ENCODE measurements at places on chromosomes 6 and 20. TPM values are rescaled to one million over a fixed set of nuclear protein-coding genes. Genes with fewer than 3 reads are reported as not detected.

The LKAAEAR1 gene
- total RNA-seq: not detected

The CCN5 gene
- total RNA-seq: 3.0 TPM

The DOK5 gene
- total RNA-seq: 55.3 TPM

The ZC2HC1B gene
- total RNA-seq: not detected

The GPX5 gene
- not detected for total RNA-seq

The POLR3F gene
- total RNA-seq: 12.1 TPM

The GABRR1 gene
- not detected for total RNA-seq

The SPDEF gene
- total RNA-seq: not detected

The KCNK5 gene
- 0.03 TPM for total RNA-seq

The TFAP2D gene
- total RNA-seq: 0.46 TPM

The RCAN2 gene
- 2.3 TPM for total RNA-seq

The SALL4 gene
- 0.07 TPM for total RNA-seq

The THBS2 gene
- 2,099 TPM for total RNA-seq

The HLA-DPA1 gene
- total RNA-seq: 0.17 TPM

The OPRL1 gene
- total RNA-seq: 2.4 TPM

The ANGPT4 gene
- not detected for total RNA-seq

The OXT gene
- not detected for total RNA-seq

The PRICKLE4 gene
- 0.36 TPM for total RNA-seq

The VWA7 gene
- total RNA-seq: 0.26 TPM

The RUNX2 gene
- 3.1 TPM for total RNA-seq

The FHL5 gene
- total RNA-seq: not detected

The MBOAT1 gene
- total RNA-seq: 1.3 TPM

Measured in smooth muscle cell of the pulmonary artery (primary cell).